ENCODE measurements at places on chromosomes 6 and 20.

GRCh38 chr20:2817891-2818595 lies 1.9 kb downstream of the TMEM239 start:
- no peak for DNase-seq

GRCh38 chr6:36130667-36131510 lies 576 bp downstream of the MAPK13 start:
- peak; percentile 89 for DNase-seq

DNA sequence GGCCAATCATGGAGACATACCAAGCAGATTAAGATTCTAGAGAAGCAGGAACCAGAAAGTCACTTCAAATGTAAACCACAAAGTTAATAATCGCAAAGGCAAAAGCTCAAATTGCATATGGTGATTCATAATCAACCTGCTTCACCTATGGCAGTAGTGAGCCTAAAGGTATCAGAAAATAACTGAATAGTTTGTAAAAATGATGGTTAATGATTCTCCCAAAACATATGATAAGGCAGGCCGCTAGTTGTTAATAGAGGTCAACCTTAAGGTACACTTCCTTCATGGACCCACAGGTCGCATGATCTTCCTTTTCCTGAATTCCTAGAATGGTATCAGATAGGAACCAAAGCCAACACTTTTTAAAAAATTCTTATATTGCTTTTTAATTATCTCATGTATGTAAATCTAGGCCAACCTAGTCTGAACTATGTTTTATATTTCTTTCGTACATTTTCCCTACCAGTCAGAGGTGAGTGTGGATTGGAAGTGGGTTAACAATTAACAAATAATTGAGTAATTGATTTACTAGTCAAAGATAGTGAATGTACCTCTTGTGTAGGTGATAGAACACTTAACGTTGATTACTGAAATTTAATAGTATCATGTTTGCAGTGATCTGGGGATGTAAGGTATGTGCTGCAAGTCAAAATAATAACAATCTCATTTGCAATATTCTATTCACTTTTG lies 16.4 kb downstream of the TAAR2 start:
- DNase-seq: no peak

GRCh38 chr20:24011282-24011681 lies 22.7 kb upstream of the GGTLC1 start:
- DNase-seq: no peak

GRCh38 chr20:3420211-3420707 lies 12.8 kb upstream of the DNAAF9 start:
- no peak for DNase-seq

GRCh38 chr20:8187740-8188139 lies 55.7 kb downstream of the PLCB1 start:
- DNase-seq: no peak

DNA sequence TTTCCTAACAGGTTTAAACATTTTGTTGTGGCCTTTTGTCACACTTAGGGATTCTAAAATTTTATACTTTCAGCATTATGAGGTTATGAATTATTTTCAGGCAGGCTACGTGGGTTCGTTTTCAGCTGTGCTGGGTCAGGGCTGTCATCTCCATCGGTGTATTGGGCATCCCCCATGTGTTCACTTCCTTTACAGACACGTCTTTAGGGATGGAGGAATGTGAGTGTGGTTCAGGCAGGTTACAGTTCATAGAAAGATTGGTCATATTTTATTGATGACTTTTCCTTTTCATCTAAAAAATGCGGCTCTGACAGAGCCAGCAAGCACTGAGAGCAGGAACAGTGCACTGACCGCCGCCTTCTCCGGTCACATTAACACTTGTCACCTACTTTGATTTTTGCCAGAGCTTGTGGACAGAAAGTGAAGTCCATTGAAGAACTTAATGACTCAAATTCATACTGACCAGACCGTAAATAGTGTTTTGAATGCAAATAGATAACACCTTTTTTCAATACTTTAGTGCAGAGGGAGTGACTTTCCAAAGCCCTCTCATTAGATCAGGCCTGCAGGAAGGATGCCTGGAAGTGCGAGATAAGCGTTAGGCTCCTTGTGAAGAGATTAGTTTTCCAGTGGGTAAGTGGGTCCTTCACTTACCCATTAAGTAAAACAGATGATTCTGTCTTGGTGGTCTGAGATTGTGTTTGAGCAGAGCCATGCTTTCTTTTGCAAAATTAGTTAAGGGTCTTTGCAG lies 113.1 kb downstream of the TIAM2 start:
- no peak for DNase-seq

DNA sequence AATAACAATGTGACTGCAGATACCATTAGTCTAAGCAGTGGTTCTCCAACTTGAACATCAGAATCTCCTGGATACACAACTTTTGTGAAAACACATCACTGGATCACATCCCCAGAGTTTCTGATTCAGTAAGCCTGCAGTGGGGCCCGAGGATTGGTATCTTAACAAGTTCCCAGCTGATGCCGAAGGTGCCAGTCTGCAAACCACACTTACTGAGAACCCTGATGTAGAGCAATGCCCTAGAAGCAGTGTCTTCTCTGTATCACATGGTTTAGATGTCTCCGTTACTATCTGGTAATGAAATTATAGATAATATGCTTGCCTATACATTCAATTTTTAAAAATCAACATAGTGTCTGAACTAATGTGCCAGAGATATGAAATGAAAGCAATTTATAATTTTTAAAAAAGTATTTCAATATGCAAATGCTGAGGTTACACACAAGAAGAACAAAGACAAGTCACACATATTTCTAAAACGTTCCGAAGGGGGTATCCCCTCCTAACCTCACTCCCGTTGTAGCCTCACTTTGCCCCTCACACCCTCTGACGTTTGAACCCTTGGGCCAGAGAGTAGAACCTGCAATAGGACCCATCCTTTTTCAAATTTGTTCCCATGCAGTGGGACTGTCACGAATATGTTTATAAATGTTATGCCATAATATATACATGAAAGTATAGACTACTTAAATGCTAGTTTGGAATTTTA lies 115.4 kb upstream of the SAMD5 start:
- no peak for DNase-seq

- no peak for DNase-seq
Observed at GRCh38 chr20:2103461-2104153, 2.0 kb downstream of the STK35 start.

DNA sequence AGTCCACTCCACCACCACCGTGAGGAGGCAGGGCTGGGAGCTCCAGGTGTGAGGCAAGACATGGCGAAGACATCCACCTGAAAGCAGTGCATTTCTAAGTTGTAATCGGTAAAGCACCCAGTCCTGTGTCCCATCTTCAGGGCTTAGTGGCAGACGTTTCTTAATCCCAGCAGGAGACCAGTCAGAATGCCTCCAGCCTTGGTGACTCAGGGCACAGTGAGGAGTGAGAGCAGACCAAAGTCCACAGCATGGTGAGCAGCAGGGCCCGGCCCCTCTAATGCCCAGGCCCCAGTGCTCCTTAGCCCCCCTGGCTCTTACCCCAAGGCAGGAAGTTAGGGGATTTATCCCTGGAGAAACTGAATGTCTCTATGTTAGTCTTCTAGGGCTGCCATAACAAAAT lies 183.9 kb downstream of the SYNDIG1 start:
- DNase-seq: peak; percentile 56

- no peak for DNase-seq
Observed at GRCh38 chr6:169069356-169069755, 184.3 kb downstream of the THBS2 start.

GRCh38 chr20:2397091-2397490 lies 16.4 kb downstream of the TGM6 start:
- DNase-seq: no peak

DNA sequence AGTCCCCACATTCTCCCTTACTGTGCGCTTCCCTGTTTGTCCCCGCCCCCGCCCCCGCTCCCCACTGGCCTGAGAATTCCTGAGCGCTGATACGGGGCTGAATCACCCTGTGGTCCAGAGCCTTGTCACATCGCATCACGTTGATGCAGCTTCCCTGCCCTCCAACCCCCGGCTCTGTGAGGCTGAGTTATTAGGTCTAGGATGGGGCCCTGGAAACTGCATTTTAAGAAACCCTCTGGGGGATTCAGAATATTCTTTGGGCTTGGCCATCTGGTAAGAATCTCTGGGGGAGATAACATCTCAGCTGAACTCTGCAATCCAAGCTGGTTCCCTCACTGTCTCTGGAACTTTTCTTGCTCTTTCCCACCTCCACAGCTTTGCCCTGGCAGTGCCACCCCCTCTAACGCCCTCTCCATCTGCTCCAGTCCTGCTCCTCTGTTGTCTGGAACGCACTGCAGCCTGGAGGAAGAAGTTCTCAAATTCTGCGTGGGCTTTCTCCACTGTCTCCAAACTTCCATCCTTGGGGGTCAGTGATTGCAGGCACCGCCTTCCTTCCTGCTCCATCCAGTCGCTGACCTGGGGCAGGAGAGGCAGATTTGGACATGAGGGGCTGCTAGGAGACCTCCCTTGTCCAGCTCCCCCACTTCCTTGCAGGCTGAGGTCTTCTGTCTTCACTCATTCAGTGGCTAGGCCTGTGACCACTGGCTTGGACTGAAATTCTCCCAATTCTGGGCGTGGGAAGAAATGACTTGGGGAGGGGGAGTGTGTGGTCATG lies 42.6 kb downstream of the KIAA1755 start:
- DNase-seq: peak; percentile 20

DNA sequence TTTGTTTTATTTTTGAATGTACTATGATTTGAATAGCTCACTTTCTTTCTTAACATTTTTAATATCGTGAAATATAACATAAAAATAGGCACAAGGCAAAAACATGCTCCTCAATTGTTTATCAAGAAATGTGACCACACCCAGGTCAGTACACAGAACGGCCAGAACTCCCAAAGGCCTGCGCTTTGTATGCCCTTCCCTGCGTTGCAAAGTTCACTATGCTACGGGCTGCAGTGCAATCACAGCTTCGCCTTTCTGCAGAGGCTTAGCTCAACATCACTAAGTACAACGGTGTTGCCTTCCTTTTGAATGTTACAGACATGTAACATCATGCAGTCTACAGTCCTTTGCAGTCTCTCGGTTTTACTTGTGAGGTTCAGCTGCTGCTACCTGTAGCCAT lies 333.4 kb downstream of the THBS2 start:
- DNase-seq: no peak

DNA sequence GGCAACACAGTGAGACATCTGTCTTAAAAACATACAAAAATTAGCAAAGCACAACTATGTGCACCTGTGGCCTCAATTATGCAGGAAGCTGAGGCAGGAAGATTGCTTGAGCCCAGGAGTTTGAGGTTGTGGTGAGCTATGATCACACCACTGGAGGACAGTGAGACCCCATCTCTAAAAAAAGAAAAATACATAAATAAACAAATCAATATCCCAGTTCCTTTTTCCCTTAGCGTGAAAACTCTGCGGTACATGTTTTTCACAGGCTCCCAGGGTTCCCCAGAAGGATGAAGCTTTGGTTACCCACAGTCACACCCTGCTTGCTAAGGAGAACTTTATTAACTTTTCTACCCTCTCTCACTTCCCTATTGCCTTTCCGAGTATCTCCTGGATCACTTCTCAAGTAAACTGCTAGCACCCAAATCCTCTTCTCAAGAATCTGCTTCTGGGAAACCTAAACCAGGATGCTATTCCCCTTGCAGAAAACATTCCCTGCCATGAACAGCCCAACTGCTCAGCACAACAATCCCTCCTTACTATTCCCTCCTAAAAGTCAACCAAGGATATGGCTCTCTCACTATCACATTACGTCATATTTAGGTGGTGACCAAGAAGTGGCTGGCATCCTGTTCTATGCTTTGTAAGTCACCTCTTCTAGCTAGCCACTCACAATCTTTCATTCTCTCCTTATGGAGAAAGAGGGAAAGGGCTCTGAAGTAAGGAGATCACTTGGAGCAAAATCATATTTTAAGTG lies 122.4 kb downstream of the IPCEF1 start:
- no peak for DNase-seq

GRCh38 chr6:5249451-5250122 lies 11.2 kb downstream of the LYRM4 start:
- no peak for DNase-seq

GRCh38 chr20:33568378-33568777 lies 78.5 kb downstream of the CBFA2T2 start:
- no peak for DNase-seq

DNA sequence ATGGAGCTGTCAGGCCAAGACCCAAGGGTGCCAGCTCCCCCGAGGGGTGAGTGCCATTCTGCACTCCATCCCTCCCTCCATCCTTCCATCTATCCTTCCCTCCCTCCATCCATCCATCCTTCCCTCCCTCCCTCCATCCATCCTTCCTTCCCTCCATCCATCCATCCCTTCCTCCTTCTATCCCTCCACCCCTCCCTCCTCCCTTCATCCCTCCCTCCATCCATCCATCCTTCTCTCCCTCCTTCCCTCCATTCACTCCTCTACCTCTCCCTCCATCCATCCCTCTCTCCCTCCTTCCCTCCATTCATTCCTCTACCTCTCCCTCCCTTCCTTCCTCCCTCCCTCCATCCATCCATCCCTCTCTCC lies 41.3 kb upstream of the MRGBP start:
- no peak for DNase-seq

DNA sequence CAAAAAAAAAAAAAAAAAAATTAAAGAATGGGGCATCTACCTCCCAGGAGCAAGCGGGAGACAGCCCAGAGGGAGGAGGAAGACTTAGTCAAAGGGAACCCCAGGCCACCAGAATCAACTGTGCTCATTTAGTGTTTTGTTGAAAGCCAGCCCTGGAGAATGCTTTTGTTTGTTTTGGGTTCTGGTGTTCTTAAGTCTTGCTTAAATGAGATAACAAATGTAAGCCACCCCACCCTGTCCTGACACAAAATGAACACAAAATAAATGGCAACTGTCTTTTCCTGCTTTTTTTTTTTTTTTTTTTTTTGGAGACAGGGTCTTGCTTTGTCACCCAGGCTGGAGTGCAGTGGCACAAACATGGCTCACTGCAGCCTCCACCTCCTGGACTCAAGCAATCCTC lies 165.0 kb upstream of the JARID2 start:
- no peak for DNase-seq

DNA sequence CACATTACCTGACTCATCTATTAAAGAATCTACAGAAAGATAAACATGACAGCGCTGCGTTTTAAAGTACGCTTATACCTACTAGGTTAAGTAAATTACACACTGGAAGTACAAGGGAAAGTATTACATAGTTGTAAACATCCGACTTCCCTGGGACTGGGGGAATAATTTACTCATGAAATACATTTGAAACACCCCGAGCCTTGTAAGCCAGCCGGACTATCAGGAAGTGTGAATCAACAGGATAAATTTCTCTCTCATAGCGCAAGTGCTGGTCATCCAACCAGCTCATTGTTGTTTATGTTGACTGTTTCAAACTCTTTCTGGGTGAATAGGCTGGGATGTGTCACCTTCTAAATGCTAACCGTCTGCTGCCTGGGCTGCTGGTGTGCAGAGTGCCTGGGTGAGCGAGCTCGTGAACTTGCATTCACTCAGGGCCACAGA lies 4.9 kb downstream of the BMP6 start:
- no peak for DNase-seq

GRCh38 chr20:39670988-39671387 lies 708.8 kb downstream of the DHX35 start:
- no peak for DNase-seq

GRCh38 chr6:170245475-170245992 lies 45.3 kb downstream of the DLL1 start:
- no peak for DNase-seq

Data from spleen (tissue), 13 donors.